T-helper 17 cell (primary cell): ENCODE measurements at places on chromosomes 13 and 19.

DNA sequence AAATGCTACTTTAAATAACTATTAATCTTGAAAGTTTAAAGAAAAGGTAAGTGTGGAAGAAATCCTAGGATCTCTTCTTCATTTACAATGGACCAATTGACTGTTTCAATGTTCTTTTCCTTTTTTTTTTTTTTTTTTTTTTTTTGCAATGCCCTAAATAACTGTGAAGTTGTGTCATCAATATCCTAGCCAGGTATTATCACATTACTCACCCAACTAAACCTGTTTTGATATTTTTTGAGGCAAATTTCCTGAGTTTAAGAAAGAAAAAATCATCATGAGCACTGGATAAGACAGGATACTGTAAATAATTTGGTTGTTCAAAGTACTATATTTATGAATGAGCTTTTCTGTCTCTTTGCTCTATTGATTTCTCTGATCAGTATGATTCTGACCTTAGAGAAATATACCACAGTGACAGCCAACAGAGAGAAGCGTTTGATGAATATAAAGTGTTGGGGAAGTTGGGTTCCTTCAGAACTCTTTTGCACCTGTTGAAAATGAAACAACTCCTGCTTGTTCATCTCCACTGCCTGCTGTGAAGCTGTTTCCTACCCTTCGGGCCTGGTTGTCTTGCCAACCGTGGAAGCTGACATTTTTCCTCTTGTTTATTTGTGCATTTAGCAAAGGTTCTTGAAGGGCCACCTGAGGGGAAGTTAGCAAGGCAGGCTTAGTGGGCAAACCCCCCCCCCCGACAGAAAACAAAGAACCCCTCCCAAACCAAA lies 1220.5 kb upstream of the SLC10A2 start:
- H3K27me3 ChIP-seq: no peaks in the 10 kb centered on the region
- H3K4me3 ChIP-seq: no peak overlapping the region
- no peaks in the 10 kb centered on the region for H3K4me1 ChIP-seq
- DNase-seq: no peak

GRCh38 chr19:31890230-31890629 lies 455.2 kb upstream of the ZNF507 start:
- H3K27ac ChIP-seq: no peak overlapping the region
- no peak overlapping the region for H3K4me3 ChIP-seq
- H3K4me1 ChIP-seq: no peaks in the 10 kb centered on the region
- no peaks in the 10 kb centered on the region for H3K27me3 ChIP-seq

GRCh38 chr13:27704681-27705080 lies 83.0 kb downstream of the POLR1D start:
- DNase-seq: no peak
- peaks cover 4% of the 10 kb centered on the region for H3K36me3 ChIP-seq
- H3K27ac ChIP-seq: no peak overlapping the region
- peaks cover 21% of the 10 kb centered on the region for H3K27me3 ChIP-seq
- peaks cover 2% of the 10 kb centered on the region for H3K4me1 ChIP-seq

- peak overlapping the region; percentile 96 for H3K27ac ChIP-seq
- DNase-seq: no peak
- H3K4me3 ChIP-seq: peak overlapping the region; percentile 100
Measured at GRCh38 chr19:17510220-17510993, 1.0 kb upstream of the PGLS start.

GRCh38 chr19:21519488-21519887 lies 14.1 kb downstream of the ZNF429 start:
- H3K27me3 ChIP-seq: no peaks in the 10 kb centered on the region
- peaks cover 11% of the 10 kb centered on the region for H3K36me3 ChIP-seq
- H3K4me1 ChIP-seq: no peaks in the 10 kb centered on the region

GRCh38 chr13:98598043-98598442 lies 21.1 kb upstream of the STK24 start:
- no peaks in the 10 kb centered on the region for H3K27me3 ChIP-seq
- no peaks in the 10 kb centered on the region for H3K36me3 ChIP-seq
- no peak overlapping the region for H3K27ac ChIP-seq
- DNase-seq: no peak
- no peak overlapping the region for H3K4me3 ChIP-seq

- no peak overlapping the region for H3K27ac ChIP-seq
- no peak overlapping the region for H3K4me3 ChIP-seq
- peaks cover 2% of the 10 kb centered on the region for H3K36me3 ChIP-seq
- peaks cover 4% of the 10 kb centered on the region for H3K4me1 ChIP-seq
Measured at GRCh38 chr13:99590519-99591011, 89.3 kb downstream of the TM9SF2 start.

DNA sequence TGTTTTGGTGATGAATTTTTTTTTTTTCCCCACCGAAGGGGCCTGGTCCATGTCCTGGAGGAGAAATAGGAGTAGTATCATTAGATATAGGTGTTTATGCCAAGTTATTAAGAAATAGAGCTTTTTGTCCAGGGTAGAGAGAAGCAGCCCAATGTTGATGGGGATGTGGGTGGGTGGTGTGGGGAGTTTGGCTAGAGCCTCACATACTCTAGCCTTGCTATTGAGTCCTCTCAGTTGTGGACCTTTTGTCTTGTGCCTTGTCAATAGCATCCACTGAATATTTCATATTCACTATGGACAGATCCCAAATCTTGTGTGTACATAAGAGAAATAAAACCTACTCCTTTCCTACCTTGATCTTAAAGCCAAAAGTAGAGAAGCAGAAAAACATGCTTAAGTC lies 134.0 kb downstream of the LMO7 start:
- no peaks in the 10 kb centered on the region for H3K36me3 ChIP-seq
- H3K4me3 ChIP-seq: no peak overlapping the region
- H3K4me1 ChIP-seq: peaks cover 3% of the 10 kb centered on the region
- no peaks in the 10 kb centered on the region for H3K27me3 ChIP-seq
- H3K27ac ChIP-seq: no peak overlapping the region
- DNase-seq: no peak

DNA sequence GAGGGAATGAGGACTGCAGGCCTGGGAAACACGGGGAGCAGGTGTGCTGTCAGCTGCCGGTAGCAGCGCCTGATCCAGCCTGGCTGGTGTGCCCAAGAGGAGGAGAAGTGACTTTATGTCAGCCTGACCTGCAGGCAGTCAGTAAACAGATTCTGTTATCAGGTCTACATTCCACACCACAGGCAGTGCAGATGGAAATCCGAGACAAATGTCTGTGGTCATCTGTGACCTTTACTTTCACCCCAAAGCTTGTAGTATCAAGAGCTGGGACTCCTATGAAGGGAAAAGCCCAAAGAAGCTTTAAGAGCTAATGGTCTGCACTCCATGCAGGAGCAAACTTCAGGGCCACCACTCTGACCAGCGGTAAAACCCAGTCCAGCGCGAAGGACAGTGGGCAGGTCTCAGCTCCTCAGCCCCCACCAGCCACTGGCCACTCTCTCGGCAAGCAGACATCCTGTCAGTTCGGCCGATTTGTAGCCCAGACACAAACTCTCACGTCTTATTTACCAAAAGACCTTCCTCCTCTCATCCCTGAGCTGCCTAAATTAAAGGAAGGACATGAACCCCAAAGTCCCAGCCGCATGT lies 7.7 kb downstream of the EPS15L1 start:
- H3K4me1 ChIP-seq: peaks cover 44% of the 10 kb centered on the region
- H3K36me3 ChIP-seq: peaks cover 2% of the 10 kb centered on the region
- DNase-seq: no peak
- no peaks in the 10 kb centered on the region for H3K27me3 ChIP-seq
- no peak overlapping the region for H3K4me3 ChIP-seq

DNA sequence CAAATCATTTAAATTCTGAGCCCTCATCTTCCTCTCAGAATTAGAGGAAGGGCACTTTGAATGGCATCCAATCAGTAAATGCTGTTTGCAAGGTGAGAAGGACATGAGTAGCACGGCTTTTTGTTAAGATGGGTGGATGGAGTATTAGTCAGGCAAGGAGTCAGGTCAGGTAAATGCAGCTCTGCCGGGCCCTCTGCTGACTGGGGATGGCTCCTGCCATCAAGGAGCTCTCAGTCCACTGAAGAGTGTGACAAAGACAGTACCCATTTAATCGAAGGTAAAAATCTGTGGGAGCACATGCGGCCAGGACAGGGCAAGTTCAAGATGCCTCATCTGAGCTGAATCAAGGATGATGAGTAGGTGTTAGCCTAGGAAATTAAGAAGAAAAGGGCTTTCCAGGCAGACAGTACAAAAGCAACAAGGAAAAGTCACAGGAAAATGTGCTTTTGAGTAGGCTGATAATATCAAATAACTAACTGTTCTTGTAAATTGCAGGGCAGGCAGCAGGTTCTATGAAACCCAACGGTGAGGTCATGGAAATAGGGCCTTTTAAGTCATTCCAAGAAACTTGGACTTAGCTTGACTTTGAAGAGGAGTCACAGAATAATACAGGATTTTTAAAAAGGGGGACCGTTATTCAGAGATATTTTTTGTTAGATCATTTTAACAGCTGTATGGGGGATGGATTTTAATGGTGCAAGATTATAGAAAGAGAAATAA lies 670.5 kb upstream of the ARGLU1 start:
- no peak for DNase-seq
- H3K4me1 ChIP-seq: no peaks in the 10 kb centered on the region
- peaks cover 5% of the 10 kb centered on the region for H3K27me3 ChIP-seq
- H3K4me3 ChIP-seq: no peak overlapping the region
- no peak overlapping the region for H3K27ac ChIP-seq

GRCh38 chr19:12090807-12091206 lies 26.3 kb downstream of the ZNF844 start:
- peak; percentile 34 for DNase-seq
- H3K4me3 ChIP-seq: no peak overlapping the region
- peaks cover 9% of the 10 kb centered on the region for H3K27me3 ChIP-seq
- no peak overlapping the region for H3K27ac ChIP-seq

GRCh38 chr19:53847555-53847954 lies 20.1 kb upstream of the MYADM start:
- peaks cover 5% of the 10 kb centered on the region for H3K4me1 ChIP-seq
- H3K36me3 ChIP-seq: no peaks in the 10 kb centered on the region
- no peak overlapping the region for H3K4me3 ChIP-seq
- DNase-seq: no peak

DNA sequence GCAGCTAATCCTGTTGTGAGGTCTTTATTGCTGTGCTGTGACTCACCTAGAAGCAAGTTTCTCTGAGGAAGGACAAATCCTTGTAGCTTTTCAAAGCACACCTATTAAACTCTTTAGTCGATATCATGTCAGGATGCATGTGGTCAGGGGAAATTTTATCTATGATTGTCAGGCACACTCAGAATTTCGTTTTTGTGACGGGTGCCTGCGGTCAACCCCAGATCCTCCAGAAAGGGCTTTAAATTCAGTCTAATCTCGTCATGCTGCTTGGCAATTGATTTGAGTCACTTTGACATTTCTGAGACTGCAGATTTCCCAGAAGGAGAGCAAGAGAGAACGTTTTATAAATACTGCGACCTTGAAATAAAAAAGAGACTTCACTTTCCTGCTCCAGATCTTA lies 316.9 kb downstream of the FGF9 start:
- H3K27me3 ChIP-seq: no peaks in the 10 kb centered on the region
- H3K27ac ChIP-seq: no peak overlapping the region
- DNase-seq: no peak
- H3K4me1 ChIP-seq: peaks cover 2% of the 10 kb centered on the region

DNA sequence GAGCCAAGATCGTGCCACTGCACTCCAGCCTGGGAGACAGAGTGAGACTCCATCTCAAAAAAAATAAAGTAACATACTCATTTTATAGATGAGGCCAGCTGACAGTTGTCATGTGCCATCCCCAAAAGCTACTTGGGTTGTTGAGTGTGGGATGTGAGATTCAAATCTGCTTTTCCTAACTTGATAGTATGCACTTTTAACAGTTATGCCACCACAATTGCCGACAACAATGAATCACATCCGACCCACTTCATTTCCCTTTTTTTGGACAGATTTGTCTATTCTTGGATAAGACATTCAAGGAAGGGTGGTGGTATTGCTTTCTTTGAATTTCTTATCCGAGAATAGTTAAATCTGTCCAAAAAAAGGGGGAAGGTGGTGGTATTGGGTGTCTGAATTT lies 16.3 kb upstream of the DNMT1 start:
- no peaks in the 10 kb centered on the region for H3K36me3 ChIP-seq
- H3K27ac ChIP-seq: no peak overlapping the region
- no peak for DNase-seq
- no peaks in the 10 kb centered on the region for H3K27me3 ChIP-seq

DNA sequence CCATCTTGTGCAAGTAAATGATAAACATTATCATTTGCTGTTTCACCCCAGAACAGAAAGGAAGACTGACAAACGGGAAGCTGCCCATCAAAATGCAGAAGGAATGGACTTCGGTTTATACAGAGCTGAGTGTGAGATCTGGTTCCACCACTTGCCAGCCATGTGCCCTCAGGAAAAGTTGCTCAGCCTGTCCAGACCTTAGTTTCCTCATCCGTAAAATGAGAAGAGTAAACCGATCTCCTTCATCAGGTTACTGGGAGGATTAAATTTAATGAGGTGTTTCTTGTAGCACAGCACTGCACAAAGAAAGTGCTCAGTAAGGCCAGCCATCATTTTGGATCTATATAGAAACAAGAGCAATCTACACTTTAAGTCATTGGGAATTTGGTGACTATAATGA lies 36.7 kb upstream of the SERP2 start:
- no peaks in the 10 kb centered on the region for H3K36me3 ChIP-seq
- H3K27ac ChIP-seq: no peak overlapping the region
- H3K4me3 ChIP-seq: no peak overlapping the region
- peaks cover 3% of the 10 kb centered on the region for H3K4me1 ChIP-seq

GRCh38 chr13:25300861-25301346 lies 521 bp upstream of the NUP58 start:
- H3K4me1 ChIP-seq: peaks cover 20% of the 10 kb centered on the region
- DNase-seq: no peak
- peaks cover 2% of the 10 kb centered on the region for H3K36me3 ChIP-seq
- H3K4me3 ChIP-seq: peak overlapping the region; percentile 92
- no peaks in the 10 kb centered on the region for H3K27me3 ChIP-seq

DNA sequence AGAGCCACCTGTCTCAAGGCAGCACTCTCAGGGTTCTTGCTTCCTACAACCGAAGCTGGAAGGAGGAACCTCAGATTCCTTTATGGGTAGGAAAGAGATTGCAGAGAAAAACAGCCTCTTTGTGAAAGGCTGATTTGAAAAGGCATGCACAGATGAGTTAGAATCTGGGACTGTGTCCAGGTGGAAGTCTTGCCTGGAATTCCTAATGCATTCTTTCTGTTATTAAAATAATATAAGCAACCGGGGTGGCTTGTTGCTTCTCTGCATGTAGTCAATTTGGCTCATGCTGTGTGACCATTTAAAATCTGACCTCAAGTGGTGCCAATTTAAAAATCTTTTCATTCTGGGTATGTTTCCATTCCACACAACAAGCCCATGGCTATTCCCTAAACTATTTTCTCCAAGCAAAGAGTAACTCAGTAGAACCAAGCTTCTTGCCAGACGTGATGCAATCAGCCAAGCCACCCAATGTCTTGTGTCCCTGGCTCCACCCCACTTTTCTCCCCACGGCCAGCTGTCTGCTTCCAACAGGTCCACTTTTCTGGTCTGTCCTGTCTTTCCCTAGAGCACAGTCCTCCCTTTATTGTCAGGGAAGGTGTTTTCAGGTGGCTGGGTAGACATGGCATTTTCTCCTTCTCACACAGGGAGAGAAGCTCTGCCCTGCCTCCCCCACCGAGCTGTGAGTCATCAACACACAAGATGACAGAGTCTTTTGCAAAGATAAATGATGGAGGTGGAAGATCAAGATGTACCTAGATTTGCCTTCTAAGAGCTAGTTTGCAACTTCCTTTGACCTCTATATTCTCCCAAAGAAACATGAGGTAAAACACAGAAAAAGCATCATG lies 394.3 kb downstream of the FOXO1 start:
- H3K4me3 ChIP-seq: no peak overlapping the region
- peaks cover 26% of the 10 kb centered on the region for H3K4me1 ChIP-seq
- no peaks in the 10 kb centered on the region for H3K27me3 ChIP-seq
- peak overlapping the region; percentile 63 for H3K27ac ChIP-seq
- H3K36me3 ChIP-seq: no peaks in the 10 kb centered on the region
